ENCODE measurements at places on chromosomes 1 and 21.

- DNase-seq = no peak
These were observed 245.3 kb downstream of the GPR52 start for GRCh38 chr1:174693085-174693484.

DNA sequence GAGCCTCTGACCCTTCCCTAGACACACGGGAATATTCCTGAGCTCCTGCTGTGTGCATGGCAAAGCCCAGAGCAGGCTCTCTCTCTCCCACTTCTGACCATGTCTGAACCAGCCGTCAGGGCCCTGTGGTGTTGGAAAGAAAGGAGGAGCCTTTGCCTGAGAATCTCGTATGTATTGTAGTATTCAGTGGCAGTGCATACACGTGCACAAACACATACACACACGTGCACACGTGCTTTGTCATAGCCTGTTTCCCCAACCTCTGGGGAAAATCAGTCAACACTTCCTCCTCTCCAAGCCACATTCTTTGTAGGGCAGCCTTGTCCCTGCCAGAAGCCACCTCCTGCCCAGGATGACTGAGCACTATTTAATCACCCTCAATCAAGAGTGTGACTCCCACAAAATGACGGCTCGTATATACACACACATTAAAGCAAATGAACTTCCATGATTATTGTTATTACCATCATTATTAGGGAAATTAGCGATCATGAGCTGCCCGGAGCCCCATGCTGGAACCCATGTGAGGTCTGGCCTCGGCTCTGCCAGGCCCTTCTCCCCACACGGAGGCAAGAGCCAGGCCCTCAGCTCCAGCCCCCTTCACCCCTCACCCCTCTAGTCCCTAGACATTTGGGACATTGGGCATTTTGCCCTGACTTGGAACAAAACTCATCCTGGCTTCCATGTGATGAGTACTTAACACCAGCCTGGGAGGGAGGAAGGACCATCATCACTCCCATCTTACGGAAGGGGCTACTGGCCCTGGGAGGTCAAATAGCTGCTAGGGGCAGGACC is 331.9 kb downstream of the NPHP4 start:
- DNase-seq = no peak

GRCh38 chr1:216905137-216905536 is 181.9 kb upstream of the ESRRG start:
- DNase-seq = no peak

DNA sequence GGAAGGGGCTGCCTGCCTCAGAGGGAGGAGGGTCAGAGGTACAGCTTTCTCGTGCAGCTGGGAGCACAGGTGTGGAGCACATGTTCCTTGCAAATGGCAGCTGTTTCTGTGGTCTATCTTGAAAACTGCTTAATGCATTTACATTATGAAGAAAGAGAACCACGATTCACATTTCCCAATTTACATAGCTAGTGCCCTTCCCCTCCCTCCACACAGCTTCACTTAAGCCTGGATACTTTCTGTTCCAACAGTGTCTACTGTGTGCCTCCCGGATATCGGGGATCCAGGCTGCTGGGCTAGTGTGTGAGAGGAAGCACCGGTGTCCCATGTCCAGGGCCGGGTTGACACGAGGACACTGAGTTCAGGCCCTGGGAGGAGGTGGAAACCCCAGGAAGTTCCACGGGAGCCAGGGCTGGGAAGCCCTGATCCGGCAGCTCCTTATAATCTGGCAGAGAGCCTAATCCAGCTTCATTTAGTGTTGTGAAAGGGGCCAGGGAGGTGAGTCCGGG is 31.6 kb downstream of the TMCC2 start:
- DNase-seq = no peak

- DNase-seq = no peak
These were observed 6.1 kb upstream of the MASP2 start for GRCh38 chr1:11052839-11053757.

DNA sequence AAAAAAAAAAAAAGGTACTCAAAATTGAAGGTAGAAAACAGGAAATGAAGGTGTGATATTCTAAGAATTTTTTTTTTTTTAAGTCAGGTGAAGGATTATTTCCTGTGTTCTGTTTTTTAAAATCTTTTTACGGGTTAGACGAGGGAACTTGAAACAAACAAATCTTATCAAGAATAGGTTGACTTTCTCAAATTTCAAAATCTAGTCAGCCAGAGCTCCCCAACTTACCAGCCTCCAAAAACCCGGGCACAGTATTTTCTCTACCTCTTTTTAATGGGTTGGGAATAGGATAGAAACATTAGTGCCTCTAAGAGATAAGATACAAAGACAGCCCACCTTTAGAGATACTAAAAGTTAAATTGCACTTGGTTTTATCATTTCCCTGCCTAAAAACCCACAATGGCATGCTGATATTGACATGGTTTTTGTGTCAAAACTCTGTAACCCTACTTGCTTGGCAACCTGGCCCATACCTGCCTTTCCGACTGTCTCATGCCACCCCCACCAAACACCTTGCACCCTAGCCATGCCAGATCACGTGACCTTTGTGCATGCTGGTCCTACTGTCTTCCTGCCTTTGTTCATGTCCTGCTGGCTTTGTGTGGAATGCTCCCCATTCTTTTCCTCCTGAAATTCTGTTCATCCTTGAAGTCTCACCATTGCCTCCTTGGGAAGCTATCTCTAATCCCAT is 4.2 kb downstream of the RCAN3 start:
- DNase-seq = no peak

GRCh38 chr1:230277201-230278025 is 148.7 kb downstream of the PGBD5 start:
- no peak for DNase-seq

DNA sequence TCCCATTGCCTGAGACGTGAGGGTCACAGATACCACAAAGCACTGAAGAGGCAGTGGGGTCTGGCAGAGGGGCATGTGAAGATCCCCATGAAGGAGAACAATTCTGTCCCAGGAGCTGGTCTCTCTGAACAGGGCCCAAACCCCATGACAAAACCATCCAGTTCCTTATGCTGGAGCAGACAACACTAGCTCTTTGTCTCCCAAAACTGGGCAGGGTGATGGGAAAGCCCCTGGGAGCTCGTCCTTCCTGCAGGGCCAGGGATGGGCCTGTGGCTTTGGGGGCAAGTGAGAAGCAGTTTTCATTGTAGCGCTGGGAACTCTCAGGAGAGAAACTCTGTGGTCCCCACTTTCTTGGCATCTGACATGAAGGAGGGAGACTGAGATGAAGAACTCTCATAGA is 8.8 kb downstream of the ETV3L start:
- no peak for DNase-seq

- no peak for DNase-seq
These were observed 192.7 kb upstream of the KIAA0040 start for GRCh38 chr1:175385316-175385715.

GRCh38 chr1:177278626-177279390 is 108.0 kb downstream of the BRINP2 start:
- no peak for DNase-seq

DNA sequence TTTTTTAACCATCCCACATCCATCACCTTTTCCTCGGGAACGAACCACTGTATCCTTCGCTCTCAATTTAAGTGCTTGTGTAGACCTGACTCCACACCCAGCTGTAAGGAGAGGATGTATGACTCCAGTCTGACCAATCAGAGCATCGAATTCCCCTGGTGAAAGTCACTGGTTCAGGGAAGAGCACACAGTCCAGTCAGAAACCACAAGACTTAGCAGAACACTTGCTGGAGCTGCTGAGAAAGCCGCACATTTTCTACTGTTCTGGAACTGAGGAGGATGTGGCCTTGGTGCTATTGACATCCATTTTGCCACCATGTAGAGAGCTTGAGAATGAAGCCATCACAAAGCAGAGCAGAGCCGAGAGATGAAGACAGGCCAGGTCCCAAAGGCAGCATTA is 59.9 kb upstream of the CNN3 start:
- DNase-seq = no peak

- no peak for DNase-seq
These were observed 53.5 kb downstream of the LRRC8B start for GRCh38 chr1:89578151-89578550.

DNA sequence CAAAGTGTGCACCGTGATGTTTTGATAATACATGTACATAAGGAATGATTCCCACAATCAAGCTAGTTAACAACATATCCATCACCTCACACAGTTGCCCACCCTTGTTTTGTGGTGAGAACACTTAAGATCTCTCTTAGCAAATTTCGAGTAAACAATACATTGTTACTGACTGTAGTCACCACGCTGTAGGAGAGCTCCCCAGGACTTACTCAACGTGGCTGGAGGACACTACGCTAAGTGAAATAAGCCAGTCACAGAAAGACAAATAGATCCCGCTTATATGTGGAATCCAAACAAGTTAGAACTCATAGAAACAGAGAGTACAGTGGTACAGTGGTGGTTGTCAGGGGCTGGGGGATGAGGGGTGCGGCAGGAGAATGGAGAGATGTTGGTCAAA is 24.8 kb downstream of the GPR137B start:
- no peak for DNase-seq

- no peak for DNase-seq
These were observed 10.8 kb upstream of the AHDC1 start for GRCh38 chr1:27614625-27615344.

- DNase-seq = no peak
These were observed 4.0 kb upstream of the PROX1 start for GRCh38 chr1:213983493-213984386.

GRCh38 chr1:40712997-40713396 is 21.5 kb downstream of the NFYC start:
- peak; percentile 89 for DNase-seq

DNA sequence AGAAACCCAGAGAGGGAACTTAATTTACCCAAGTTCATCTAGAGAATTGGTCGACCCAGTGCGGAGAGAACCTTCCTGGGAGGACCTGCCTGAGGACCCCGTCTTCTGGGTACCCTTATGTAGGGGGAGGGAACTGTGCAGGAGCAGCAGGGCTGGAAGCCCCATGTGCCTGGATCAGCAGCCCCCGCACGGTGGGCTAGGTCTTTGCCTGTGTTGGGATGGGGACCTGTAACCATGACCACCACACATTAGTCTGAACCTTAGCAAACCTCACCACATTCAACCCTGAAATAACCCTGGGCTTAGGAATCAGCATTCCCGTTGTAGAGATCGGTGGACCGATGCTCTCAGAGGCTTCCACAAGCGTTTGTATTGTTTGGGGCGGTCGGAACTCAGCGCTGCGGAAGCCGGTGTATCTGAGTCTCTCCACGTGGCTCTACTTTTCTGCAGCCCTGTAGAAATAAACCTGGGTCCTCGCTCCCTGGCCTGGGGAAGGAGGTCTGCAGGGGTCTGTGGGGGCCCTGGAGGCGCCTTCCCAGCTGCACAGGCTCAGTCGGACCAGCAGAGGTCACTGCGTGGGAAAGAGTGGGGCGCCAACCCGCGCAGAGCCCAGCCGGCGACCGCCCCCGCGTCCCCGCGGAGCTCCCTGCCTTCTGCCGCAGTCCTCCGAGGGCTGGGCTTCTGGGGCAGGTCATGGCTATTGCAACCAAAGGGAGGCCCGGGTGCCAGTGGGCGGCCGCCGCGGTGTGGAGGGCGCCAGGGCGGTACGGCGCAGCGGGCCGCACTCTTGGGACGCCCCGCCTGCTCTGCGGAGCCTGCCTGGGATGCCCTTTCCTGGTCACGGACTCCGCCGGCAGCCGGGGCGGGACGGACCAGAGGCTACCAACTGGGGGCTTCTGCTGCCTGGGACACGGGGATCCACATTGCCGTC is 36.2 kb upstream of the KCNA10 start:
- peak; percentile 6 for DNase-seq

GRCh38 chr1:181872562-181872961 is 188.9 kb downstream of the ZNF648 start:
- no peak for DNase-seq

GRCh38 chr1:227124473-227124872 is 184.4 kb downstream of the COQ8A start:
- no peak for DNase-seq

DNA sequence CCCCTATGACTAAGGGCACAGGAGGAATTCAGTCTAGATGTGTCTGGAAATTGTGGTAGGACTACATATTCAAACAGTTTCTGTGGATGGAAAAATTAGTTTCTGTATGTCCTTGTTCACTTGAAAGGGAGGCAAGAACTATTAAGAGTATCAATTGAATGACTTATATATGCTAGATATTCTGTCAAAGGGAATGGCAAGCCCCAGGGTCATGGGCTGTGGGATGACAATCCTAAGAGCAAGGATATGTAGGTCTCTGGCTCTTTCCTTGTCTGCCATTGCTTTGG is 383.5 kb upstream of the B3GALT2 start:
- DNase-seq = no peak

DNA sequence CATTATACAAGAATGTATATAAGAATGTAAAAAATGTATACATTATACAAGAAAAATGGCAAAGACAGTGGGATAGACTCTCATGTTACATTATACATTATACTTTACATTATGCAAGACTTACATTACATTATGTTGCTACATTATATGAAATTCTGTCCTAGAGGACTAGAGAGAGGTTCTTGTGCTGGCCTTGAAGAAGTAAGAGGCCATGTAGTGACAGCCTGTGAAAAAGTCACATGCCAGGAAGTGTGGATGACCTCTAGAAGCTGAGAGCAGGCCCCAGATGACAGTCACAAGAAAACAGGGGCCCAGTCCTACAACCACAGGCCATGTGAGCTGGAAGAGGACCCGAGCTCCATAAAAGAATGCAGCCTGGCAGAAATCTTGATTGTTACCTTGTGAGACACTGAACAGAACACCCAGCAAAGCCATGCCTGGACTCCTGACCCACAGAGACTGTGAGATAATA is 30.5 kb upstream of the AHCYL1 start:
- DNase-seq = no peak

DNA sequence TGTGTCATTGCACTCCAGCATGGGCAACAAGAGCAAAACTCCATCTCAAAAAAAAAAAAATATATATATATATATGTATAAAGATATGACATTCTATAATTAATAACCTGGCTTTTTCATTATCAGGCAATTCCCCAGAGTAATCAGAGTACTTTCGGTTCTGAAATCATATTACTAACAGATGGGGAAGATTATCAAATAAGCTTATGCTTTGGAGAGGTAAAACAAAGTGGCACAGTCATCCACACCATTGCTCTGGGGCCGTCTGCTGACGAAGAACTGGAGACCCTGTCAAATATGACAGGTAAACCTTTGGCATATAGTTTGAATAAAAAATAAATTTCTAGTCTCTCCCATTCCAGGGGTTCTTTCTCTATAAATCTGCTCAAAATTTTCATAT is 58.5 kb upstream of the SH3GLB1 start:
- no peak for DNase-seq

GRCh38 chr1:91924146-91924545 is 25.1 kb upstream of the BRDT start:
- DNase-seq = no peak

- DNase-seq = peak; percentile 36
These were observed 25.0 kb downstream of the PTGFRN start for GRCh38 chr1:116934586-116935207.

All from CD14-positive monocyte (primary cell).